ENCODE measurements at places on chromosomes 12 and 14.

DNA sequence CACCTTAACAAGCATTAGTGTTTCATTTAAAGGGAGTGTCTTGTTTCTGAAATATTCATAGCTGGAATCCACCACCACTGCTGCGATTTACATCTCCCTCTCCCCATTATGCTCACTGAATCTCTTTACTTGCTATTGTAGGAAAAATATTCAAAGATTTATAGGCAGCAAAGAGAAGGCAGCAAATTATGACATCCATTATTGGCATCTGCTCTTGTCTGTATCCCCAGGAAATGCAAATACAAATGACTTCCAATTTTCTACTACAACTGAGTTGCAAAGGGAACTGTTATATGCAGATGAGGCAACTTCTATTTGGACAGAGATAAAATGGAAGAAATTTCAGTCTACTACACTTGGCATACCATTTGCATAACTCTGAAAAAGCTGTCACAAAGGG, 88.4 kb upstream of the PRKD1 start:
- DNase-seq, result no peak

DNA sequence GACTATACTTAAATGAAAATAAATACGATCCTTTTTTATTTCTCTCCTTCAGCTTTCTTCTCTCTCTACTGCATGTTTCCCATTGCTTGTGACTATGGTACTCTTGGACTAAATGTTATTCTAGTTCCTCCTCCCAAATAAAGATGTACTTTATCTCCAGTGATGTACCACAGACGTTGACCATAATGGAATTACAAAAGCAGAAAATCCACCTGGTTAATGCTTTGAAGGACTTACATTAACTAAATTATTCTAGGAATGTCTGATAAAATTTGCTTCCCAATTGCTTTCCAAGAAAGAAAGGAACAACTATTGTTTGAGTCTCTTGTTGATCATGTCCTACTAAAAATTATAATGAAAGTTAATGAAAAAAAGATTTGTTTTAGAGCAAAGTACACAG, 71.8 kb downstream of the NTN4 start:
- DNase-seq, result no peak

GRCh38 chr14:99132821-99133635, 139.0 kb downstream of the BCL11B start:
- no peak for DNase-seq

- DNase-seq, result no peak
Measured at GRCh38 chr14:39433452-39433813, 1.2 kb upstream of the FBXO33 start.

- DNase-seq, result no peak
Measured at GRCh38 chr14:95814363-95815225, 62.0 kb upstream of the TUNAR start.

Measured in Kasumi-1 (cell line).